ENCODE measurements at places on chromosomes 7 and 10.

GRCh38 chr10:88315755-88316154, 267.4 kb downstream of the RNLS start:
- DNase-seq = no peak

GRCh38 chr7:32289651-32290414, 200.3 kb downstream of the LSM5 start:
- no peak for DNase-seq

DNA sequence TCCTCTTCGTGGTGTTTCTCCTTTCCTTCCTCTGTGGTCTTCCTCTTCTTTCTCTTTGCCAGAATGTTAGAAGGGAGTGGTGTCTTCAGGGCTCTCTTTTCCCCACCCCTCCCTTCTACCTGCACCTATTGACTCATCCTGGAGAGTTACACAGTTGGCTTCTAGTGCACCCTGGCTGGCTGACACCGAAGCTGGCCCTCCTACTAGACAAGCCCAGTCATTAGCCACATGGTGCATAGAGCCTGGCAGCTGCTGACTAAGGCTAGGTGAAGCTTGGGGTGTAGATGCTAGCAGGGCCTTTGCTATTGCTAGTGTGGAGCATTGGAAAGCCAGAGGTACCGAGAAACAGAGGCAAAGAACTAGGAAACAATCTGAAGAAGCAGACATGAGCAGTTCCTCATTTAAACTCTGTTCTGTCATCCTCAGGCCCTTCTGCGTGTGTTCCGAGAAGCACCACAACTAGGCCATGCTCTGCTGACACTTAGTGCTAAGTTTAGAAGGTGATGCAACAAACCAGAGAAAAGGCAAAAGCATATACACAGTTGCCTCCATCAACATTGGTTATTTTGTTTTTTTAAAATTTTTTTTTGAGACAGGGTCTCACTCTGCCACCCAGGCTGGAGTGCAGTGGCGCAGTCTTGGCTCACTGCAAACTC, 213.9 kb downstream of the BAMBI start:
- DNase-seq = no peak

- no peak for DNase-seq
These were observed 1.4 kb downstream of the FXYD4 start for GRCh38 chr10:43372765-43373361.

- DNase-seq = no peak
These were observed 116.1 kb downstream of the CLEC2L start for GRCh38 chr7:139639563-139639962.

DNA sequence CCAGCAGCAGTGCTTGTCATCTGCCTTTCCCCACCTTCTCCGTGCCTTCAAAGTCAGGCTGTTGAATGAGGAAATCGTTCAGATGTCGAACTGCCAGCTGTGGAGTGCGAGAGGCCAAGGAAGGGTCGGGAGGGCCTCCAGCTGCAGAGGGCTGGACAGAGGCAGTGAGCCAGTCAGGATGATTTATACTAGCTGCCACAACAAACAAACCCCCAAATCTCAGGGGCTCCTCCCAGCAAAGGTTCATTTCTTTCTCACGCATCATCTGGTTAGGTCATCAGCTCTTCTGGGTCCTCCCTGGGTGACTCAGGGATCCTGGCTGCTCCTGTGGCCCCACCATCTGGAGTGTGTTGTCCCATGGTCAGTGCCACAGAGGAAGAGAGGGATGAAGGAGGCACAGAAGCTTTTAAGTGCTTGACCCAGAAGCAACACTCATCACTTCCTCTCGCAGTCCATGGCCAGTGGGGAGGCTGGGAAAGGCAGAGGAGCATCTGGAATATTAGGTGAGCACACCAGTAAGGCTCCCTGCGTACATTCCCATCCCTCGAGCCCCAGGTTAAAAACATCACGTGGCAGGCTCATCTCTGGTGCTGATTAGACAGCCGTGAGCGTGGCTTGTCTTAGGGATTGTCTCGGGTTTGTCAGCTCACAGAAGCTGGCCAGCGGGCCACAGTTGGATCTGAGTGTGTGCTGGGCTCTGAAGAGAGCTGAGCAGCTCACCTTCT, 140.7 kb downstream of the RGS10 start:
- no peak for DNase-seq

DNA sequence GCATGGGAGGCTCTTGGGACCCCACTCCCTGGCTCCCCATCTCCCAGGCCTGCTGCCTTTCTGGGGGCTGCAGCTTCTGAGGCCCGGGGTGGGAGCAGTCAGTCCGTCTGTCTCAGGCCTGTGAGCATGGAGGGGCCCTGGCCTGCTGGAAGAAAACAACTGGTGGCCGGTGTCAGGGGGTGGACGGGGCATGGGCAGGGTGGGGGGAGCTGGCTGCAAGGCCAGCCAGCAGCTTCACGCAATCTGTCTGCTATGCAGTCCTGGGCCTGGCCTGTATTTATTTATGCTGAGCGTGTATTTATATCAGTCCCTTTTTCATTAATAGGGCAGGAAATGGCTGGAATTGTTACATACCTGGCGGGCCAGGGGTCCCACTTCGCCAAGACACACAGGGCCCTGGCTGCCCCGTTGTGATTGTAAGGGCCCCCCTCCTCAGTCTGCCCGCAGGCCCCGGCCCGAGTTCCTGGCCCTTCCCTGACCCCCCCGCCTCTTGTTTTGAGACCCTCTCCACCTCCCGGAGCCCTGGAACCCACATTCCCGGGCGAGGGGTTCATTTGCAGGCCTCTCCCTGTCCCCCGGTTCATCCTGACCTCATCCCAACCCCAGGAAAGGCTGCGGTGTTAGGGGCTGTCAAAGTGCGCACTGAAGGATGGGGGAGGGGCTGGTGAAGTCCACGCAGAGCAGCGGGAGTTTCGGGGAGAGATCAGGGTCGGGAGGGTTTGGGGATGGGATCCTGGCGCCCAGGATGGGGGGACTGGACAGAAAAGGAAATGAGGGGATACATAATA, 8.2 kb downstream of the TMEM270 start:
- DNase-seq = no peak

DNA sequence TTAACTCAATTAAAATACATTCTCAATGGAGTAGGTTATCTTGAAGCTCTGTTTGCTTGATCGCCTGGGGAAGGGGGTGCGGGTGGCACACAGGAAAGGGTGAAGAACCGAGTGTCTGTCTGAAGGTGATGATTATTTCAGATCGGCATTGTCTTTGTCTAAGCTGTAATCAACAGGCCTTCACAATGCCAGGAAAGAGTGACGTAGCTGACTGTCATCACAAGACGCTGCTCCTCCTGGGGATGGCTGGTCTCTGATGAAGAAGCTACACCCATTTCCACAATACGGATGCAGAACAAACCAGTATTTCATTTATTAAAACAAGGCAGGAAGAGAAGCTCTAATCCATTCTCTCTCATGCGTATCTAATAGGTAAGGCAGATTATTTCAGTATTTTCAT, 19.4 kb downstream of the JCAD start:
- no peak for DNase-seq

- DNase-seq = no peak
These were observed 180.3 kb upstream of the TCF7L2 start for GRCh38 chr10:112769611-112770370.

GRCh38 chr10:31952066-31952465, 23.4 kb upstream of the ARHGAP12 start:
- DNase-seq = no peak

- DNase-seq = no peak
These were observed 207.6 kb downstream of the AHR start for GRCh38 chr7:17506095-17506494.

- no peak for DNase-seq
These were observed 99.7 kb downstream of the TNS3 start for GRCh38 chr7:47482013-47482875.

DNA sequence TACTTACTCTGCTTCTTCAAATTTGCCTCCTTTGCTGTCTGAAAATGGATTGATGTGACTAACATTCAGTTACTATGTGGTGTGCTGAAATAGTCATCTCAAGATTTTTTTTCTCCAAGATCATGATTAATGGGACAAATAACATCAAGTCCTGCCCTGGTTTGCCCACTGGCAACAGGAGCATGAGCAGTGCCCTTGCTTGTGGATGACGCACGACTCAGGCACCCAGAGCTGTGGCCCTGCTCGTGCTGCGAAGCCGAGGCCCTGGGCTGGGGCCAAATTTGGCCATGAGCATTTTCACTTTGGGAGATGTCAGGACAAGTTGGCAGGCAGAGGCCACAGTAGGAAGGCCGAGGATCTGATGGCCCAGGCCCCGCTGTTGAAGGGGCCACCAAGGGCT, 239.8 kb upstream of the IGFBP3 start:
- no peak for DNase-seq

- no peak for DNase-seq
These were observed 219.6 kb downstream of the ADARB2 start for GRCh38 chr10:1517684-1518083.

DNA sequence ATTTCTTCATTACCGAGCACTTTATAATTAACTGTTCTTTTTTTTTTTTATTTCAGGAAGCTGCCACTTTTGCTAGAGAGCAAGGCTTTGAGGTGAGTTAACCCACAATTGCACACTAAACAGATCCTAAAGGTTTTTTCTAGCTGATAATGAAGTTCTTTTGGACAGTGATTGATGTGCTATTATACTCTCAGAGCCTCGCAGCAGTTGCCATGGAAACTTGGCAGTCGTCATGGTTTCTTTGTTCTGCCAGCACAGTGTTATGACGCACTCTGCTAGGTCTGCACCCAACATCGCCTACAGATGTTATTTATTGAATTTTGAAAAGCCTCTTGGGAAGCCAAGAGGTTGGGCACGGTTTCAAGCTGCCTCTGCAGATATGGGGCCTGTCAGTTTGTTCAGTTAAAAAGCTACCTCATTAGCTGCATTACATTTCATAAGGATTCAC, 237.2 kb upstream of the KAT6B start:
- peak; percentile 92 for DNase-seq

- peak; percentile 32 for DNase-seq
These were observed 76.0 kb downstream of the ATXN7L1 start for GRCh38 chr7:105800442-105800841.

- peak; percentile 31 for DNase-seq
These were observed 570 bp downstream of the BMS1 start for GRCh38 chr10:42783181-42783549.

- DNase-seq = no peak
These were observed 4.1 kb downstream of the OR9A4 start for GRCh38 chr7:141920281-141920680.

DNA sequence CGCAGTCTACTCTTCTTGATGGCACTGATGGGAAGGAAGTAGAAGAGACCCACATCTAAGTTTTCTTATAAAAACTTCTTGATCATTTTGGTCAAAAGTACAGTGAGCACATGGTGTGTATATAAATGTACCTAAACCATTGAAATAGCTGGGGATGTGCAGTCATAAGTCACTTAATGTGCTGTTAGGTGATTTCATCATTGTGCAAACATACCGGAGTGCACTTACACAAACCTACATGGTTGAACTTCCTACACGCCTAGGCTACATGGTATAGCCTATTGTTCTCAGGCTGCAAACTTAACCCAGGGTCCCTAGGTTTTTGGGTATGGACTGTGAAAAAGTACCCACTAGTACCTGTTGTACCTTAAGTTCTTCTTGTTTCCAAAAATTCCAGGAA, 123.3 kb upstream of the ZNF438 start:
- DNase-seq = no peak

DNA sequence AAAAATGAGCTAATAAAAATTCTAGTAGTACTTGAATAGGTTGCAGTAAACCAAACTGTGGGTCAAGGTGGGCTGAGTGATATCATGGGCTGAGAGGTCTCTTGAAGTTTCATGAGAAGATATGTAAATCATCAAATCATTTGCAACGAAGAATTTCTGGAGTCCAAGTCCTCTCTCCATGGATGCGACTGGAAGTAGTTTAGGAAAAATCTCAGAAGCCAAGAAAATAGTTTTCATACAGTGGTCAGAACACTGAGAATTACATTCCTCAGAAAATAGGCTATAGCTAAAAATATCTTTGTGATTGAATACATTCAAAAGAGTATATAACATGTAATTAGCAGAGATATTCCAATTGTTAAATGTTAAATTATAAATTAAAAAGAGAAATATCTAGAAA, 3.6 kb upstream of the IFIT1 start:
- DNase-seq = no peak

GRCh38 chr10:78596556-78596955, 472.2 kb upstream of the ZMIZ1 start:
- no peak for DNase-seq

DNA sequence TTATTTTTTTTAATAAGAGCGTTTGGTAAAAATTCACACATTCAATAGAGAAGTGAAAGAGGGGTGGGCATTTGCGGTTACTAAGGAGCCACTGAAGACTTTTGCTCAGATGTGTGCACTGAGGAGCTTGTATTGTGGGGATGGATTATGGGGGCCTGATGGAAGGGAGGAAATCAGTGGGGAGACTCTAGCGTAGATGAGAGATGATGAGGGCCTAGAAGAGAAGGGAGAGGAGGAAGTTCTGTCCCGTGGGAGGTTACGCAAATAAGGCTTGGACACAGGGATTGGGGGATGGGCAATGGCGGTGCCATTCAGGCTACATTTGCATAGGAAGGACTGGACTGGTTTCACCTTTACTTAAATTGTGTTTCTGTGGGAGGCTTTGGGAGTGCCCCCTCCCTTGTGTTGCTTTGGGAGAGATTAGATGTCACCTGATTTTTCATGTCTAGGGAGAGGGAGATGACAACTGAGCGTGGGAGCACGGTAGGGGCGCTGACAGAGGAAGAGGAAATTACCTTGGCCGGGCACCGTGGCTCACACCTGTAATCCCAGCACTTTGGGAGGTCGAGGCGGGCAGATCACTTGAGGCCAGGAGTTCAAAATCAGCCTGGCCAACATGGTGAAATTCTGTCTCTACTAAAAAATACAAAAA, 2.2 kb upstream of the HIP1 start:
- DNase-seq = no peak

DNA sequence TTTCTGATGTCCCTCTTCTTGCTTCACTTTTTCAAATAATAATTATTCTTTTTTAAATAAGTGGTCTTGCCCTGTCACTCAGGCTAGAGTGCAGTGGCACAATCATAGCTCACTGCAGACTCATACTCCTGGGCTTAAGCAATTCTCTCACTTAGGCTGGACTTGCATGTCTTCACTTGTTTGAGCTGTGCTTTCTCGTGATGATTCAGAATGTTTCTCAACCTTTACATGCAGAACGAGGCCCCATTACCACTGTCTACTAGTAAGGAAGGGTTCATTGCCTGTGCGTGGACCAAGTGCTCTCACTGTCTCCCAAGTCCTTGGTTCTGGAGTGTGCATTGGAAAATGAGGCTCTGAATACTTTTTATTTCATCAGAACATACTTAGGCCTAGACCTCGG, 468.6 kb upstream of the COBL start:
- no peak for DNase-seq

DNA sequence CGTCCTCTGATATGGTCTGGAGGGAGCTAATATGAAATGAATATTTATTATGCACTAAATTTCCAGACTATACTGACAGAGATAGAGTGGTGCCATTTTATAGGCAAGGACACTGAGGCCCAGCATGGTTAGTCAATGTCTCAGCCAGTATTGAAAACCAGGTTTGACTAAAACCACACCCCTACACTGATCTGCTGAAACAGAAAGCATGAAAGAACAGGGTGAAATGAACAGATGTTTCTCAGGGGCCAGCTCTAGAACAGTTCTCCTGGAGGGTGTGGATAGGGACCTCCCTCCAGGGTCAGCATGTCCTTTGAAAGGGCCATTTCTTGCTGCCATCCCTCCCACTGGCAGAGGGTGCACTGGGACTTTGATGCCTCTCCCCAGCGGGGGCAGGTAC, 700.5 kb downstream of the GRID1 start:
- no peak for DNase-seq

- DNase-seq = no peak
These were observed 81.2 kb downstream of the C1GALT1 start for GRCh38 chr7:7263297-7264230.

Measured in activated naive CD4-positive, alpha-beta T cell treated with anti-CD3 and anti-CD28 coated beads, Interleukin-2, amount 10 ng/mL, durations not matched to agents 7 days and 5 days (primary cell).